H1 (cell line): ENCODE measurements at places on chromosomes 16 and 17. TPM values are rescaled to one million over a fixed set of nuclear protein-coding genes. Genes with fewer than 3 reads are reported as not detected.

DNA sequence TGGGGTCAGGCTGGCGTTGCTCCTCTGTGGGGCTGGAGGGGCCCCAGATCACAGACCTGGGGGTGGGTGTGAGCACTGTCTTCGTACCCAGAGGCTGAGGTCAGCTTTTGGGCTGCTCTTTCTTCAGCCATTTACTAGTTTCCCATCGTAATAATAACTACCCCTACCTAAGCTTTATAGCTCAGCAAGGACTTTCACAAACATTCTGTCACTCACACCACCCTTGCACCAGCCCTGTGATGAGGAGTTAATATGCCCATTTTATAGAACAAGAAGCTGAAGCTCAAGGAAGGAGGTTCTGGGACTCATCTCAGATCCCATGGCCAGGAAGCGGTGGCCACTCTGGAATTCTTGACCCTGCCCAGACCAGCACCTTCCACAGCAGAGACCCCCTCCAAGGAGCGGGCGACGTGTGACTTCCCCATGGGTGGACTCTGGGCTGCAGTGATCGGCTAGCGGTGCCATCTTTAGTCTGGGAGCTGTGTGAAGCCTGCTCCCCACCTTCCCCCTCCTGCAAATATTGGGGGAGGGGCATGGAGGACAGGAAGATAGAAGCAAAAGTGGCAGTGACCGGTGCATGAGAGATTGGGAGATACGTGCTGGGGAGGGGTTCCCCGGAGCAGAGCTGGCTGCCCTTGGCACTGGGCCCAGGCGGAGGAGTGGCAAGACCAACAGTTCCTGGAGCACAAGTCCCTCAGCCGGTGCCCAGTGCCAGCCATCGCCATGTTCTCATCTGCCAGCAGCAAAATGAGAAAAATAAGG is 81.8 kb upstream of the TOB1 start:
- no peak overlapping the region for H3K4me3 ChIP-seq
- H3K27me3 ChIP-seq, result no peaks in the 10 kb centered on the region; the same call in 1 of the 2 replicates
- H3K4me1 ChIP-seq, result no peaks in the 10 kb centered on the region
- no peaks in the 10 kb centered on the region for H3K36me3 ChIP-seq
- no peak for DNase-seq
- H3K27ac ChIP-seq, result no peak overlapping the region

GRCh38 chr16:85415196-85416090 is 197.7 kb upstream of the GSE1 start:
- peaks cover 2% of the 10 kb centered on the region; the same call in 1 of the 2 replicates for H3K4me1 ChIP-seq
- DNase-seq, result no peak
- no peak overlapping the region for H3K4me3 ChIP-seq
- H3K27ac ChIP-seq, result no peak overlapping the region

The IRF8 gene
- total RNA-seq, result 0.96 and 2.0 TPM in 2 replicates

- DNase-seq, result no peak
- H3K4me3 ChIP-seq, result no peak overlapping the region
- H3K27me3 ChIP-seq, result no peaks in the 10 kb centered on the region
- peaks cover 10% of the 10 kb centered on the region; the same call in 1 of the 2 replicates for H3K36me3 ChIP-seq
- H3K27ac ChIP-seq, result no peak overlapping the region
These were observed 254.6 kb downstream of the MRTFB start for GRCh38 chr16:14325502-14326401.

DNA sequence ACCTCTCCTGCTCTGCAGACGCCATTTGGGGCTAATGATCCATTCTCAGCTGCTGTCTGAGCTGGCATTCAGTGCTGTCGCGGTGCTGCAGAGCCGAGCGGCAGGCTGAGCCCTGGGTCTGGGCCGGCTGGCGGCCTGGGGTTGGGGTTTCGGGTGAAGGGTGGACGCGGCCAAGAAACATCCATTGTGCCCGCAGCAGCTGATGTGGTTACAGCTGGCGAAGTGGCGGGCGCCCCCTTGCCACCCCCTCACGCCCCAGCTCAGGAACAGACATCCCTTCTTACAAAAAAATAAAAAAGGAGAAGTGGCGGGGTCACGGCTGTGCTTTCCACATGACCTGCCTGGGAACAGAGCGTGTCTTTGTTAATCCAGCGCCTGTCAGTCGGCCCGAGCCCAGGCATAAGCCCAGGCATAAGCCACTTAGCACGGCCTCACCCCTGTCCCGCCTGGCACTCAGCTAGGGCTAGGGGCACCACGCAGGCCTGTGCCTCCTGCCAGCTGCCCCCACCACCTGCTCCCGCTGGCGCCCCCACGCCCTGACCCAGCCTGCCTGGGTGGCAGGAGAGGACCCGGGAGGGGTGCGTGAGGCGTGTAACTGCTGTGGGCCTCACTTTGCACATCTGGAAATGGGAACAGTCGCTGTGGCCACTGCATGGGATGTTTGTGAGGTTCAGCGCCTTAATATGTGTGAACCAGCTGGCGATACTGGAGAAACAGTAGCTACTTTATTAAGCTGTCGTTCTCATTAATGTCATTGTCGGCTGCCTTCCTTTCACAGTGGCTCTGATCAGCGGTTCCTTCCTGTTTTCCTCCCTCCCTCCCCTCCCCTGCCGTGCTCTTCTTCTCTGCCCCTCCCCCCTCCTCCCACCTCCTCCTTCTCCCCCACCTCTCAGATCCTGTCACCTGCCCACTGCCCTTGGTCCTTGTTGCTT is 197.7 kb upstream of the CIBAR2 start:
- no peaks in the 10 kb centered on the region for H3K27me3 ChIP-seq
- no peak for DNase-seq
- no peak overlapping the region for H3K4me3 ChIP-seq
- H3K4me1 ChIP-seq, result peaks cover 7% of the 10 kb centered on the region
- H3K36me3 ChIP-seq, result no peaks in the 10 kb centered on the region
- no peak overlapping the region for H3K27ac ChIP-seq
